ENCODE measurements at places on chromosomes 2 and 18.

- DNase-seq: no peak
These were observed 305.0 kb upstream of the ERBB4 start for GRCh38 chr2:212843409-212844199.

DNA sequence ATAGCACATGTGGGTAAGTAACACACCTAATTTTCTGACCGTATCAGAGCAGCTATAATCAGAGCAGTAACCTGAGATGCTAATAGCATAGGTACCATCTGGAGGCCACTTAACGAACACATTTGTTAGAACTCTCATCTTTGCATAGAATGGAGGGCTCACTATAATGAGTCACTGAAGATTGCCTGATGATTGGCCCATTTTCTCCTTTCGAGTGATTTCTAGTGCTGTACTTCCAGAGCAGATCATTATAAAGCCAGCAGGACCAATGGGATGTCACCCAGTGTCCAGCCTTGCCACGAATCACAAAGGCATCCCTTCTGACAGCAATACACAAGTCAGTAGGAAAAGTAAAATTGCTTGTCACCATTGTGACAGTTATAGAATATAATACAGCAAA lies 81.7 kb upstream of the REV1 start:
- no peak for DNase-seq

DNA sequence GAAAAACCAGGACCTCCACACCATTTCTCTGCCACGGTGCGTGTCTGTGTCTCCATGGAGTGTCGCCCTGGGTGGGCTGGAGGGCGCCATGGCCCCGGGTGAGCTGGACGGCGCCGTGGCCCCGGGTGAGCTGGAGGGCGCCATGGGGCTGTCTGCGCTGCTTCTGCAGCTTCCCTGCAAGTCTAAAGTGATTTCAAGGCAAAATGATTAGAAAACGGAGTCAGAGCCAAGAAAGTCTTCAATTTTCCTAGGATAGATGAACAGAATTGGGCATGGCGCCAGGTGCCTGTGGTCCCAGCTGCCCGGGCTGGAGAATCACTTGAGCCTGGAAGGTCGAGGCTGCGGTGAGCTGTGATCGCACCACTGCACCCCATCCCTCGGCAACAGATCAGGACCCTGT lies 27.7 kb upstream of the NFATC1 start:
- no peak for DNase-seq

DNA sequence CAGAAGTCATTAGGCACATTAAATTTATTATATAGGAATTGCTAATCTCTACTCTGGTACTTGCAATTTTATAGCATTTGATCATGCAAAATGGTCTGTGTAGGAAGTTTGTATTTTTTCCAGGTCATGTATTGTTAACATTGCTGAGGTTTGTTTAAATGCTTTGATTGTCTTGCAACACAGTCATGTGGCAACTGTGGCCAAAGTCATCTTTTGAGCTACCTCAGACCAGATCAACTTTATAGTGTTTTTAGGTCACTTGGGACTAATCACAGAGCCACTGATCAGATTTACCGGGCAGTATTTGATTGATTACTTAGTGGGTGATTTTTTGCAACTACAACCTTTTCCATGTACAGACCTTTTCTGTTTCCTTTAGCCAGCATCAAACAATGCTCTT lies 3.7 kb downstream of the SERPINB5 start:
- DNase-seq: no peak

GRCh38 chr2:89831641-89832498 lies 1140.4 kb downstream of the RPIA start:
- DNase-seq: no peak

DNA sequence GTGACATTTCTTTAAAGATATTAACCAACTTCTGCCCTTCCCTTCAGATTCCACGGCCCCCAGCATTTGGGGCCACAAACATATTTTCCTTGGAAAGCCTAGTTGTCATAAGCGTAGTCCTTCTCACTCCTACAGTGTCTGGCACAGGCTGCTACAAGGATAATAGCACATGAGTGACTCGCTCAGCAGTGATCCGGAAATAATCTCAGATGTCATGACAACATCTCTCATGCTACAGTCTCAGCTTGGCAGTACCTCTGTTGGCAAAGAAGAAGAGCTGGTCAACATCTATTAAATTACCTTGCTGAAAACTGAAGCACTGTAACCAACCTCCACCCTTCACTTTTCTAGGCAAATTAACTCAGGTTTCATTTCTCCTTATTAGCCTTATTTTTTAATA lies 351.7 kb downstream of the RAD51AP2 start:
- DNase-seq: no peak

DNA sequence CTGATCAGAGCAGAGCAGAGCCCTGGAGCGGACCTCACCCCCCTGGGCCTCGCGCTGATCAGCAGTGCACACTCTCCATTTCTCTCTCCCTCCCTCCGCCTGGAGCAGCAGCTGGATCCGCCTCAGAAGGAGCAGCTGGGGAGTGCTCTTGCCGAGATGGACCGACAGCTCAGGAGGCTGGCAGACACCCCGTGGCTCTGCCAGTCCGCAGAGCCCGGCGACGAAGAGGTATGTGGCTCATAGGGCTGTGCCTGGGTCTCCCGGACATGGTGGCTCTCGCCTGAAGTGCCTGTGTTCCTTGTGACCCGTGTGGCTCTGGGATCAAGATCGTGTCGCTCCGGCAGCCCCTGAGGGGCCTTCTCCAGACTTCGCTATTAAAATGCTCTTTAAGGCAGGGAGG lies 102.5 kb downstream of the USP40 start:
- no peak for DNase-seq

GRCh38 chr2:73099486-73099885 lies 13.3 kb downstream of the RAB11FIP5 start:
- DNase-seq: no peak

Data from activated effector memory CD4-positive, alpha-beta T cell treated with Interleukin-2 at 50 U/mL for 16 hours (primary cell).